Renal cortex interstitium (tissue), 15 donors: ENCODE measurements at places on chromosomes 6 and 20. TPM values are rescaled to one million over a fixed set of nuclear protein-coding genes. Genes with fewer than 3 reads are reported as not detected.
A peak's percentile ranks its signal among the peaks of the same experiment; 100 is the strongest.

DNA sequence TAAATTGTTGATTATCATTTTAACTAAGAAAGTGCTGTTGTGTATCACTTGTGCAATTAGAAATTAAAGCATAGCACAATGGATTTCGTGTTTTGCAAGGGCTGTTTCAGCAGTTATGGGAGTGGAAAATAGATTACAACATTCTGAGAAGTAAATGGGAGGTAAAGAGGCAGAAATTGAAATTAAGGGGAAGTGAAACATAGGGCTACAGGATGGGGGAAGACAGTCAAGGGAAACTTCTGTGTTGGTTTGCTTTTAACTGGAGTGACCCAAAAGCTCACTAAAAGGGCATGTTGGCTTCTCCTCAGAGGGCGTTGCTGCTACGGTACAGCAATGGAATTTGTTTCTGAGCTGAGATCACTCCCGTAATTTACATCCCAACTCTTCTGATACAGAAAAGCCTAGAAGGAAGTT is 147.5 kb downstream of the BCAS1 start:
- no peak for DNase-seq

DNA sequence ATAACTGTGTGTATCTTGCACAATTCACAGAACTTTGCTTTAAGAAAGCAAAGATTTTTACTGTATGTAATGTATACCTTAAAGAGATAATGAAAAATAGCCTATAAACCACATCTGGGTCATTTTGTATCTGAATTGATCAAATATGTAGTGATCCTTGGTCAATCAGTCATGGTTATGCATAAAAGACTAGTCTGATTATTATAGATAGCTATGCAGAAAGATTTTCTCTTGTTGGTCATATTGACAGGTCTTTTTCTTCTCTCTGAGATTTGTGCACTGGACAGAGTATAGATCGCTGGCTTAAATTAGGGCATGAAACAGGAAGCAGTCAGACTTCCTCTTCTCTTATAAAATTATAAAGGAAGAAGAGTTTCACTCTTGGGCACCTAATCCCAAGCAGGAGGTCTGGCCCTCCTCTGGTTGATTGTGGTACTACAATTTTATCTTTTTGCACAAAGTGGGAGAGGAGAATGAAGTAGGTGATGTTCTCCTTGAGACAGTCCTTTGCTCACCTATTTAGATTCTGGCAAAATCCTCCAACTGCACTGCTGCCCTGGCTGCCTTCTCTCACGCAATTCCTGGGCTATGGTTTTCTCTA is 380.9 kb upstream of the RGS17 start:
- peak; percentile 1 for DNase-seq

DNA sequence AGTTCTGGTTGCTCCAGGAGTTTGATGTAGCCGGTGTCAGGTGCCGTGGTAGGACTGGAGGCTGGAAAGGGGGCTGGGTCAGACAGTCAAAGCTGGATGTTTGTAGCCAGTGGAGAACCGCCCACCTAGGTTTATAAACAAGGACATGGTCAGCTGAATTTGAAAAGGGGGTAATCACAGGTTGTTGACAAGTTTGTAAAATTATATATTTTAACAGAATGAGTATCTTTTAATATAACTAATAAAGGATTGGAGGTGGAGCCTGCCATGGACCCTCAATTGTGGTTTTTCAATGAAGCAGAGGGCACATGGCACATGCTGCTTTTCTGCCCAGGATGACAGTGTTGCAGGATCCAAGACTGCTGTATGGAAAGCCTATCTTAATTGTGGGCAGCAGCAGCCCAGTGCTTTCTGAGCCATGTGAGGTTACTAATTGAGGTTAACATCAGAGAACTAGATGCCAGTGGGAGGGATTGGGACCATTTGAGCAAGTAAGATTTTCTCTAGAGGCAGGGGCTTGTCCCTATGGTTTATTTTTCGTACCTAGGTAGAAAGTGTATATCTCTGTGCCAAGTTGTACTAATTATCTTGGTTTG is 9.7 kb downstream of the HECA start:
- no peak for DNase-seq

GRCh38 chr6:7668936-7669335 is 57.0 kb upstream of the BMP6 start:
- no peak for DNase-seq

DNA sequence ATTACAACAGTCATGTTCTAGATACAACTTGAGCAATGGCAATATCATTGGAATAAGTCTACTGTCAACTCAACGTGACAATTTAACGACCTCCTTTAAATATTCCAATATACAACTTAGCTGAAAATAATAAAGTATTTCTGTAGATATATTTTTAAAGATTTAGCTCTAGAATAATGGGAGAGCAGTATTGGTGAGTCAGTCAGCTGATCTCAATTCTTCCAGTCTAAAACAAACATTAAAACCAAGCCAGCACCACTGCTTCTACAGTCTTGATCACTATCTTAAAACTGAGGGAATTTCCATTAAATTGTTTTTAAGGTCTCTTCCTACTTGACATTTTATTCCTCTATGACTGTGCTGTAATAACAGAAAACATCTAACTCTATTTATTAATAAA is 38.2 kb downstream of the NOL7 start:
- DNase-seq = no peak

DNA sequence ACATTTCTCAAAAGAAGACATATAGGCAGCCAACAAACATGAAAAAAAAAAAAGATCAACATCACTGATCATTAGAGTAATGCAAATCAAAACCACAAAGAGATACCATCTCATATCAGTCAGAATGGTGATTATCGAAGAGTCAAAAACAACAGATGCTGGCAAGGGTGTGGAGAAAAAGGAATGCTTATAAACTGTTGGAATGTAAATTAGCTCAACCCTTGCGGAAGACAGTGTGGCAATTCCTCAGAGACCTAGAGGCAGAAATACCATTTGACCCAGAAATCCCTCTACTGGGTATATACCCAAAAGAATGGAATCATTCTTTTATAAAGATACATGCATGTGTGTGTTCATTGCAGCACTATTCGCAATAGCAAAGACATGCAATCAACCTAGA is 303.8 kb upstream of the THEMIS start:
- DNase-seq = no peak

DNA sequence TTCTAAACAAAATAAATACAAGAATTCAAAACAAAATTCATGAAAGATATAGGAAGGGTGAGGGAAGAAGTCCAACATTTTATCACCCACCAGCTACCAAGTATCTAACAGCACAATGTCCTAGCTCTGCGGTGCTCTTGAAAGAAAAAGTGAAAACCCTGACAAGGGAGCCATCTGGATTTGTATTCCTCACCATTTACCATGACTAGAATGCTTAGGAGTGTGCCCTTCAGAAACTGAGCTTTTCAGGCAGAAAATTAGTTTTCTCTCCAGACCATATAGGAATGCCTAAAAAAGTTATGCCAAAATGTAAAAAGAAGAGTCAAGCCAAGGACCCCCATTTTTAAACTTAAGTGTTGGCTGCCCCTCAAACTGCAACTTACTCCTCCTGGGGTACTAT is 4.5 kb downstream of the SNX5 start:
- no peak for DNase-seq

DNA sequence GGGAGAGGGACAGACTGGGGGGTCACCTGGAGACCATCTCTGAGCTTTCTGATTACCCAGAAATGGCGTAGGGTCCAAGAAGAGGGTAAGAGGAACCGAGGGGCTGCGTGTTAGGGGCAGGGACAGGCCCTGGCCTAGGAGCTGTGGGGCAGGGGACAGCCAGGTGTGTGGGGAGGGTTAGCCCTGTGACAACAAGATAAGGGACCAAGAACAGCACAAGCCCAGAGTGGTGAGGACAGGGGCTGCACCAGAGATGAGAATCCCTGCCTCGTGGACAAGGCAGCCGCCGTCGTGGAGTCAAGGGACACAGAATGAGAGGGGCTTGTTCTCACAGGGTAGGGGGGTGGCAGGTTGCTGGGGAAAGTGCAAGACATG is 449 bp upstream of the AVP start:
- DNase-seq = no peak

COL11A2 gene
- polyA plus RNA-seq = 7.3 TPM

IPCEF1 gene
- polyA plus RNA-seq = 7.2 TPM

KHDC1 gene
- polyA plus RNA-seq = 9.1 TPM

RAB5IF gene
- 55.5 TPM for polyA plus RNA-seq

- DNase-seq = no peak
These were observed 46.2 kb upstream of the EEF1A1 start for GRCh38 chr6:73566954-73567591.

DNA sequence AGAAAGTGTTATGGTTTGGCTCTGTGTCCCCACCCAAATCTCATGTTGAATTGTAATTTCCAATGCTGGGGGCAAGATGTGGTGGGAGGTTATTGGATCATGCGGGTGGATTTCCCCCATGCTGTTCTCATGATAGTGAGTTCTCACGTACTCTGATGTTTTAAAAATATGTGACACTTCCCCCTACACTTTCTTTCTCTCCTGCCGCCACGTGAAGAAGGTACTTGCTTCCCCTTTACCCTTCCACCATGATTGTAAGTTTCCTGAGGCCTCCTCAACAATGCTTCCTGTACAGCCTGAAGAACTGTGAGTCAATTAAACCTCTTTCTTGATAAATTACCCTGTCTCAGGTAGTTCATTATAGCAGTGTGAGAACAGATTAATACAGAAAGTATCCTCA is 150.8 kb downstream of the TMEM200A start:
- DNase-seq = no peak

DNA sequence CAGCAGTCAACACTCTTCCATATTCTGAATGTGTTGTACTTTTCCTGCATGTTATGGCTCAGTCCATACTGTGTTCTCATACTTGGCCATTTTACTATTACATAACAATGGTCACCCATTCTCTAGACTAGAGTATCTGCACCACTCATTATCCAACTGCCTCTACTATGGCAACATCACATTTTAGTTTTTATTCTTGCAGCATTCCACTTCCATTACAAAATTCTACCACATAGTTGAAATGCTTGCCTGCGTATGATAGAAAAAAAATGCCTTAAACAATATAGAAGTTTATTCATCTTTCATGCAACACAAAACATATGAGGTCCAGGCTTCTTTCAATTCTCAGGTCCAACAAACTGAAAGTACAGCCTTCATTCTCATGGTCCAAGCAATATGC is 128.0 kb downstream of the TENT5A start:
- no peak for DNase-seq

BEND3 gene
- 10.2 TPM for polyA plus RNA-seq

DNA sequence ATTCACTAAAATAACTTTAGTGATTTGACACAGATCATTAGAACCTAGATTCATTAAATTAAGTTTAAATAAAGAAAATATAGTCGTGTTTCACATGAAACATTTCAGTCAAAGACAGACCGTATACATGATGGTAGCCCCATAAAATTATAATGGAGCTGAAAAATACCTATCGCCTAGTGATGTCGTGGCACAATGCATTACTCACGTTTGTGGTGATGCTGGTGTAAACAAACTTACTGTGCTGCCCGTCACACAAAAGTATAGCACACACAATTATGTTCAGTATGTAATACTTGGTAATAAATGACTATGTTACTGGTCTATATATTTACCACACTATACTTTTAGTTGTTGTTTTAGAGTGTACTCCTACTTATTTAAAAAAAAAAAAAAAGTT is 17.3 kb downstream of the DST start:
- DNase-seq = no peak

TP53INP2 gene
- 13.8 TPM for polyA plus RNA-seq
